ENCODE measurements at places on chromosomes 3 and 15. TPM values are rescaled to one million over a fixed set of nuclear protein-coding genes. Genes with fewer than 3 reads are reported as not detected.

DNA sequence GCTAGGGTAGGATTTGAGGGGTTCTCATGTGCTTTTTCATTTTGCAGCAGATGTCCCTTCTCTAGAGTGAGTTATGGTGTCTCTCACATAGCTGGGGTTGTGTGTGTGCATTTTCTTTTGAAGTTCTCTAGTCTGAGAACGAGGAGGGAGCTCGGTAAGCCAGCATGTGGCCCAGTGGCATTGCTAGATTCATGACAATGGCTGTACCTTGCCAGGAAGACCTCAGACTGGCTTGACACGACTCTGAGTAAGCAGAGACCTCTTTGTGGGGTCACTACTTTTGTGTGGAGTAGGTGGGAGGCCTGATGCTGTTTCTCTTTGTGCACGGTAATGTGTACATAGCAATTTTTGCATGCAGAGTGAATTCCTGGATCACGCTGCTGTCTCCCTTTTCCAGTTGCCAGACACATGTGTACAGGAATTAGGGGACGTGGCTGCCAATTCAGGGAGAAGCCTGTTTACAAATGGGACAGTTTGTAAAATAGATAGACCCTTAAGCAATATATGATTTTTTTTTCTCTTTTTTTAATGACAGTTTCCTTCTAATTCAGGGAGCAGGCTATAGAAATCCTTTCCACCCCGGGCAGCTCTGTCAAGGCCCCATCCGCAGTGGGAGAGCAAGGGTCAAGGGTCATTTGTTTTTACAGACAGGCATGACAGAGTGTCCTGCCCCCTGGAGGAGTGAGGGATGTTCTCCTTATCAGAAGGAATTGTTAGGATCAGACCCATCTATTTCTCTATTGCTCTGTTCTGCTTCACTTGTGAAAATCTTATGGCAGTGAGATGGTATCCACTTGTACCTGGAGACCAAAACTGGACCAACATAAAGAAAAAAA is 4.6 kb downstream of the CACNA1D start:
- DNase-seq = no peak

Gene LIPC
- total RNA-seq = not detected

Gene SPINK8
- total RNA-seq = not detected

DNA sequence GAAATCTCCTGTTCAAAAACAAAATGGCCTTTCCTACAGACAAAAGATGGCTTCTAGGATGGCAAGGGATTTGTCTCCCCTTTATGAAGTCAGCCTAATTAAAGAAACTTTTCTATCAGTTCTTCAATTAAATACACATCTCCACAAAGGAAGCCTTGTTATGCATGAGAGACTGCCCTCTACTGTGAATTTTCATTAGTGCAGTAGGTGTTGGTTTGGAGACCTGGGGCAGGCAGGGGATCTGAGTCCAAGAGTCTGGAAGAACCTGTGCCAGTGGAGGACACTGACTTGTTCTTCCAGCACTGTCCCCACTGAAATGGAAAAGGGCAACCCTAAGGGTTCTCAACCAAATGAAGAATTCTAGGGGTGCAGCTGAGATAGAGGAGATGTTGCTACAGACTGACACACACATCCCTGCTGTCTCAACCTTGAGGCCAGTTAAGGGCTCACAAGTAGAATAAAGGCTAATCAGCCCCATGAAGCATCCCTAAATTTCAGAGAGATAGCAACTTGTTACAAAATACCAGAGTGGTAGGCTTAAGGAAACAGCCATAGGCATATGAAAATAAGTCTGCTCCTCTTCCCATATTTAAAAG is 174.0 kb upstream of the PRICKLE2 start:
- DNase-seq = peak; percentile 47

DNA sequence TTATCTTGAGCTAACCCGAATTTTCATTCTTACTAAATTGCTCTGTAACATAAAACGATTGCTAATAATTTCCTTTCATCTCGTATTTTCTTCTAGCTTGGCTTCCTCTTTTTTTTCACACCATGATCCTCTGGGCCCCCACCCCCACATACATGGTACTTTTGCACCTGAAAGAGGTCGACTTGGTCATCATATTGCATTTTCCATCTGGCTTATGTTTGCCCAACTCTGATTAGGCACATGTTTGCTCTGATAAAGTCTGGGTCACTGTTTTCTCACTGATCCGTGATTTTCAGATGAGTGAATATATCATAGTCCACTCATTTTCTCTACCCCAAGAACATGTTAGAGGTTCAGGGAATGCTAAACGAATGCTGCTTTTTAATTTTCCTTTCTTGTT is 49.5 kb downstream of the ARRDC4 start:
- DNase-seq = no peak

Gene STAB1
- not detected for total RNA-seq

- DNase-seq = no peak
Observed at GRCh38 chr3:68943753-68944500, 11.6 kb upstream of the TAFA4 start.

DNA sequence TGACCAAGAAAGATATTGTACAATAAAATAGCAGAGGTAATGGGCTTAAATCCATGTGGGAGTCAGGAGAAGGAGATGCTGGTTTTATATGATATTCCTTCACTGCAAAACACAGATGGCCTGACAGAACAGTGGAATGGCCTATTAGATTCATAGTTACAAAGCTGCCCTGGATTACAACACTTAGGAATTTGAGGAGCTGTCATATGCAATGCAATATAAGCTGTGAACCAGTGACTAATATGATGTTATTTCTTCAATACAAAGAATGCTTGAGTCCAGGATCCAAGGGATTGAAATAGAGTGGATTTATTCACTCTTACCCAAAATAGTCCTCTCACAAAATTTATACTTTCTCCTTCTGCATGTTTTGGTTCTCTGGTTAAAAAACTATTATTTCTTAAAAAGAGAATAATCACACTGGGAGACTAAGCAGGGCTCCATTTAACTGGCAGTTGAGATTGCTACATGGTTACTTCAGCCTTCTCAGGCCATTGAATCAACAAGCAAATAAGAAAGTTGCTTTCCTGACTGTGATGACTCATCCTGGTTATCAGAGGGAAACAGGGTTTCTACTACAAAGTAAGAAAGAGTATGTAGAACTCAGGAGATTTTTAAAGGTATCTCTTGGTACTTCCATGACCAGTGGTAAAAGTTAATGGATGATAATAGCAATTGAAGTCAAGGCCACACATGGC is 79.8 kb upstream of the ZPLD1 start:
- DNase-seq = peak; percentile 70

Data from foreskin keratinocyte (primary cell).